M059J (cell line): ENCODE measurements at places on chromosomes 12 and 14. TPM values are rescaled to one million over a fixed set of nuclear protein-coding genes. Genes with fewer than 3 reads are reported as not detected.

DNA sequence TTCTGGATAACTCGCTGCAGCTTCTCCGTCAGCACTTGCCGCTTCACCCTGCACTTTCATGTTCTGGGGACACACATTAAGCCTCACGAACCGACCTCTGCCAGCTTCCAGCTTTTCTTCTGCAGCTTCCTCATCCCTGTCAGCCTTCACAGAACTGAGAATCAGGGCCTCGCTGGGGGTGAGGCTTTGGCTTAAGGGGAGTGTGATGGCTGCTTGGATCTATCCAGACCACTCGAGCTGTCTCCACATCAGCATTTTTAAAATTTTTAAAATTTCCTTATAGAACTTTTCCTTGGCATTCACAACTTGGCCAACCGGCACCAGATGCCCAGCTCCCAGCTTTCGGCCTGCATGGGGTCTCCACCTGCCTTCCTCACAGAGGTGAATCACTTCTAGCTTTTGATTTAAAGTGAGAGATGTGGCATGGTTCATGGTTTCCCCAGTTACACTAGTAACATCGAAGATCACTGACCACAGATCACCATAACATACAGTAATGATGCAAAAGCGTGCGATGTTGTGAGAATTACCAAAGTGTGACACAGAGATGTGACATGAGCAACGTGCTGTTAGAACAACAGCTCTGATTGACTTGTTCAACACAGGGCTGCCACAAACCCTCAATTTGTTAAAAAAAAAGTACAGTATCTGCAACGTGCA lies 139.1 kb upstream of the C14orf180 start:
- DNase-seq = no peak

- DNase-seq = no peak
Measured at GRCh38 chr14:23055621-23056144, 1.6 kb downstream of the CDH24 start.

- DNase-seq = peak; percentile 88
Measured at GRCh38 chr14:42214981-42215491, 608.4 kb downstream of the LRFN5 start.

- DNase-seq = no peak
Measured at GRCh38 chr14:65485516-65485915, 73.0 kb downstream of the FUT8 start.

DNA sequence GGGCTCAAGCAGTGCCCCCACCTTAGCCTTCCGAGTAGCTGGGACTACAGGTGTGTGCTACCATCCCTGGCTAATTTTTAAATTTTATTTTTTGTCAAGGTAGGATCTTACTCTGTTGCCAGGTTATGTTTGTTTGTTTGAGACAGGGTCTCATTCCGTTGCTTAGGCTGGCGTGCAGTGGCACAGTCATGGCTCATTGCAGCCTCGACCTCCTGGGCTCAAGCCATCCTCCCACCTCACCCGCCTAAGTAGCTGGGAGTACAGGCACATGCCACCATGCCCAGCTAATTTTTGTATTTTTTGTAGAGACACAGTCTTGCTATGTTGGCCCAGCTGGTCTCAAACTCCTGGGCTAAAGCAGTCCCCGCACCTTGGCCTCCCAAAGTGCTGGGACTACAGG lies 83.3 kb upstream of the KCNH3 start:
- no peak for DNase-seq

- no peak for DNase-seq
Measured at GRCh38 chr12:101780599-101780998, 41.3 kb upstream of the SYCP3 start.

COCH gene
- total RNA-seq = not detected in 2 replicates

DNA sequence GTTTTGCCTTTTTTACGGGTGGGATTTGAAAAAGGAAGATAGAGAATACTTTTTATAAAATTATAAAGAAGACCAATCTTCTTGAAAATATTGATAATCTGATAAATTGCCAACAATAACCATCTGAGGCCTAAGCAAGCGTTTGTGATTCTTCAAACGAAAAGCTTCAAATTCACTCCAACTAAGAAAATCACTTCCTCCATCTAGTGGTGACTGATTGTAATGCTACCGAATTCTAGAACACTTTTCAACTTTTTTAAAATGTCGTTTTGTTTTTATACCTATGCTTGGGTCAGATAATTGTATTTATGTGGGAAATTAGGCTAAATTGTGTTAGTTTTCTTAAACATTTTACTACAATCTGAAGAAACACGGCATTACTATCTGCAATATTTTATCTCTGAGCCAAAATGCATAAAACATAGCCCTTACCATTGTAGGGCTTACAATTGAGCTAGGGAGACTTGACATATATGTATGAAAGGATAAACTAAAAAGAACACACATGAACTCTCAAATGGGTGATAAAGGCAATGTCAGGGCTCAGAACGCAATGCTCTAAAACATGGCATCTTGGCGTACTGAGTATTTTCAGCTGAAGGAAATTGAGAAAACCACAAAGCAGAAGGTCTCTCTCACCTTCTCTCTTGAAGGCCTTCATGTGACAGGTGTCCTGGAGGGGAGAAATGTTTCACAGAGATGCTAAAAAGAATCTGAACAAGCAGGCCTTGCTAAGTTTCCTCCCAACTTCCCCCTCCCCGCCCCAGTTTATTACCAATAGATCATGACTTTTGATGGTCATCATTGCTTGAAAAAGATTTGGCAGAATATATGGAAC lies 36.8 kb upstream of the G2E3 start:
- peak; percentile 47 for DNase-seq

- no peak for DNase-seq
Measured at GRCh38 chr14:55141825-55142224, 12.8 kb downstream of the LGALS3 start.

SIX6 gene
- not detected in 2 replicates for total RNA-seq

DNA sequence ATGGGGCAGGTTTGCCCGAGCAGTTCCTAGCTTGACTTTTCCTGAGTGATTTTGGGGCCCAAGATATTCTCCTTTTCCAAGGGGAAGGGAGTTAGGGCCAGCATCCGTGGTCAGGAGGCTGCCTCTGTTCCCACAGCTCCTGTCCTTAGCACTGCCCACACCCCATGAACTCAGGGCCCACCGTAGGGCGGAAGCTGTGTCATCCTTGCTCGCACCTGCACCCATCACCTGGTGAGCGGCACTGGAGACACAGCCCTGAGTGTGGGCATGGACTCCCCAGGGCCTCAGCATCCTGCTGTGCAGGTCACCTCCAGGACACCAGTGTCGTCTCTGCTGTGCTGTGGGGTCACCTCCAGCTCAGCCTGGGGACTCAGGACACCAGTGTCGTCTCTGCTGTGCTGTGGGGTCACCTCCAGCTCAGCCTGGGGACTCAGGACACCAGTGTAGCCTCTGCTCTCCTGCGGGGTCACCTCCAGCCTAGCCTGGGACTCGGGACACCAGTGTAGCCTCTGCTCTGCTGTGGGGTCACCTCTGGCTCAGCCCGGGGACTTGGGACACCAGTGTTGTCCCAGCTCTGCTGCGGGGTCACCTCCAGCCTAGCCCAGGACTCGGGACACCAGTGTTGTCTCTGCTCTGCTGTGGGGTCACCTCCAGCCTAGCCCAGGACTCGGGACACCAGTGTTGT lies 322.9 kb downstream of the ADGRD1 start:
- DNase-seq = no peak

HOTAIR gene
- total RNA-seq = 5.0 and 7.4 TPM in 2 replicates

DNA sequence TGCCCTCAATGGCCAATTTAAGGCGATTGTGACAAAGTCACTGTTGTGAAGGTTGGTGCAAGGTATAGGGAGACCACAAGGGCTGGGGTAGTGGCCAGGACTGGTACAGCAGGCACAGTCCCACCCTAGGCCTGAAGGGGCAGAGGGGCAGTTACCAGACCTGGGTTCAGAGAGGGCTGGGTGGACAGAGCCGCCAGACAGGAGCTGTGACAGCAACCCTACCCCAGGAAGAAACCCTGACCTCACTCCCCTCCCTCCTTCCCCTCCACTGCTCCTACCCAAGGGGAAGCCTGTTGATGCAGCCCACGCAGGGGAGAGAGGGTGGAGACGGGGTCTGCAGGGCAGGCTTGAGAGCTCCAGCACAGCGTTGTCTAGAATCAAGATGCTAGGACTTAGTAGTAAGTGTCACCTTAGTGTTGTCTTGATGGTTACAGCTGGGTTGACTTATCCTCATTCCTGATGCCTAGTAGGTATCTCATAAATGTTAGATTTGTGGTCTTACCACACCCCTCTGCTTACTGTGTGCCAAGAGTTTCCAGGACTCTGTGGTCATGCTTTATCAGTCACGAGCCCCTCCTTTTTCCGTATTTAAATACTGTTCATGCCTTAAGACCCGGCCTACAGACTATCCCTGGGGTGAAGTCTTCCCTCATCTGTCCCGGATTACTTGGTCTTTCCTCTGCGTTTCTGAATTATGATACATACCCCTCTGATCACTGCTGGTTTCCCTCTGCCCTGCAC lies 14.4 kb downstream of the EML1 start:
- peak; percentile 14 for DNase-seq

- DNase-seq = peak; percentile 63
Measured at GRCh38 chr14:95255487-95255886, 64.2 kb downstream of the CLMN start.

SMIM41 gene
- not detected in 2 replicates for total RNA-seq

DNA sequence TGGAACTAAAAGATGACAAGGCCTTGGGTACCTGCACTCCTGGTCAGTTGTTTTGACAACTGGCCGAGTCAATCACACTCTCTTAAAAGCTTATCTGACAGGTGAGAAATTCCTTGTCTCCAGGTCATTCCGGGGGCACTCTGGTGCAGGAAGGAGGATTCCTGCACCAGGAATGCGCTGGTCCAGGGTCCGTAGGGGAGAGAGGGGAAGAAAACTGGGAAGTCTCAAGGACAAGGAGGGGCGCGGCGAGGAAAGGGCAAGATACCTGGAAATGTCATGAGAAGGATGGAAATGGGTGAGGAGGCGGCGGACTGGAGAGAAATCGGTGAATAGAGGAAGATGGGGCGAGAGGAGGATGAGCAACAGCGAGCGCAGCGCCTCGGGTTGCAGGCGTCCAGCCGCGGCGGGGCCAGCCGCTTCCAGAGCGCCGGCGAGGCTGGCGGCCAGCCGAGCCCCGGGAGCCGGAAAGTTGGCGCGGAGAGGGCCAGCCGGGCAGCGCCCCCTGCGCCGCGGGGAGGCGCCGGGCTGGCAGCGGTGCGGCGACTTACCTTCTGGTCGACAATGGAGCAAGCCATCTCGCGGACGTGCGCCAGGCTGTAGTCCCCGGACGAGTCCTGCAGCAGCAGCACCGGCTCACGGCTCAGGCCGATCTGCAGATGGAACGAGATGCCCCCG lies 809 bp downstream of the PRKD1 start:
- peak; percentile 65 for DNase-seq

GRCh38 chr12:131894313-131894860 lies at the start of gene ULK1:
TSS of gene ULK1 (plus strand) at chr12:131894622. CDS start at chr12:131895002, 380 bp downstream.
- DNase-seq = peak; percentile 83

IL26 gene
- total RNA-seq = not detected in 2 replicates

KRT79 gene
- total RNA-seq = not detected in 2 replicates

DNA sequence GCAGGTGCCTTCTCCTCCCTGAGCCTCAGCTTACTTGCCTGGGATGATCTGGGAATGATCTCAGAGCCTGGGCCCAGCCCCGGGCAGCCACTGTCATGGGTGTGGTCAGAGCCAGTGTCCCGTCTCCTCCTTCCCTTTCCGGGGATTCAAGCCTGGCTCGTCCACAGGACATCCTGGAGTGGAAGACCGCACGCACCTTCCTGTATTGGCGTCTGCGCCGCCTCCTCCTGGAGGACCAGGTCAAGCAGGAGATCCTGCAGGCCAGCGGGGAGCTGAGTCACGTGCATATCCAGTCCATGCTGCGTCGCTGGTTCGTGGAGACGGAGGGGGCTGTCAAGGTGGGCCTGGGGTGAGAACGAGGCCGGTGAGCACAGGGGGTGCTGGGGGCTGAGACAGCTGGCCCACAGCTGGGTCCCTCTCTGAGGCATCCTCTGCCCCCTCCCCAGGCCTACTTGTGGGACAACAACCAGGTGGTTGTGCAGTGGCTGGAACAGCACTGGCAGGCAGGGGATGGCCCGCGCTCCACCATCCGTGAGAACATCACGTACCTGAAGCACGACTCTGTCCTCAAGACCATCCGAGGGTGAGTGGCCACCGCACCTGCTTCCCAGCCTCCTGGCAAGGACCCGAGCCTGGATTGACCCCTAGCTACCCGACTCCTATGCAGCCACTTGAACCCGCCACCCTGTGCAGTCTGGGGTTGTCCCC lies 44.0 kb downstream of the FOXN4 start:
- no peak for DNase-seq

- DNase-seq = no peak
Measured at GRCh38 chr12:56614627-56615026, 15.5 kb downstream of the BAZ2A start.

- no peak for DNase-seq
Measured at GRCh38 chr12:114335607-114336006, 70.3 kb downstream of the TBX5 start.

DNA sequence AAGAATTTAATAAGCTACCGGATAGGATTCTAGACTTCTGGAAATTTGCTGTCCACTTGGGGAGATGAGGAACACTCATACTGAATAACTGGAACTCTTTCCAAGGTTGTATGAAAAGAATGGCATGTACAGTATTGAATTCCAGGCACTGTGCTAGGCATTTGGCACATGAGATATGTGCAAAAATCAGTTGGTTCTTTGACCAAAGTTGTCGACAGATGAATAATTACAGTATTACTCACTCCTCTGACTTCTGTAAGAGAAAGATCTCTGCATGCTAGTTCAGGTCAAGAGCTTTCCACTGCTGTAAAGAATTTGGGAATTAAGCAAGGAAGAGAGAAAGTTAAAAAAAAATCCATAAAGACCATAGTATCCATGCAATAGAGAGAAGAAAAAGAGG lies 764.7 kb downstream of the BCL11B start:
- DNase-seq = no peak

DNA sequence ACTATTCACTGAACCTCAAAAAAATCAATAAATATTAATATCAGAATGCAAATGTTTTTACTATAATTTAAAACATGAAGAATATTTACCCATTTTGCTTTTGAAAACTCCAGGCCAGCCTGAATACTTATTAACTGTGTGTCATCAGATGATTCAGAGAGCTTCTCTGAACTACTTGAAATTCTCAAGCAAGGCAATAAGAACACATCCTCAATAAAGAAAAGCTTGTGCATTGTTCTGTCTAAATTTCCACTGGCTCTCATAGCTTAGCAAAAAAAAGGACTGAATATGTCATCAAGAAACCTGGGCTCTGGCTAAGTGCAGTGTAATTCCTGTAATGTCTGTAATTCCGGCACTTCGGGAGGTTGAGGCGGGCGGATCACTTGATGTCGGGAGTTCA lies 194.1 kb downstream of the BTG1 start:
- no peak for DNase-seq

- peak; percentile 71 for DNase-seq
Measured at GRCh38 chr12:12661086-12661856, 34.7 kb downstream of the GPR19 start.
